ENCODE measurements at places on chromosomes 6 and 20.

GRCh38 chr20:61646453-61646852, 394.4 kb downstream of the CDH4 start:
- no peak for DNase-seq

DNA sequence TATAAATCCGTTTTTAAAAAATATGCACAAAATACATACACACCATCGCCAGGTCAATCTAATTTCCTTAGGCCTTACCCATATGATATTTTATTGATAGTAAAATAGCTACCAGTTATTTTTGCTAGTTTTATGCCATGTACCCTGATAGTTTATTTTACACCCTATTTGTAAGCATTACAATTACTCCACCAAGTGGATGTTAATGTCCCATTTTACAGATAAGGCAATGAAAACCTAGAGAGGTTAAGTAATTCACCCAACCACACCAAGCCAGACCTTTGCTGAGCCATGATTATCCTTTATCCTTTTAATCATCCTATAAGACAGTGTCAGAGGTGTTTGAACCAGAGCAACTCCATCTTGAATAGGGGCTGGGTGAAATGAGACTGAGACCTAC, 86.8 kb downstream of the CBLN4 start:
- DNase-seq: no peak

- no peak for DNase-seq
Measured at GRCh38 chr6:129671442-129672340, 38.3 kb downstream of the ARHGAP18 start.

DNA sequence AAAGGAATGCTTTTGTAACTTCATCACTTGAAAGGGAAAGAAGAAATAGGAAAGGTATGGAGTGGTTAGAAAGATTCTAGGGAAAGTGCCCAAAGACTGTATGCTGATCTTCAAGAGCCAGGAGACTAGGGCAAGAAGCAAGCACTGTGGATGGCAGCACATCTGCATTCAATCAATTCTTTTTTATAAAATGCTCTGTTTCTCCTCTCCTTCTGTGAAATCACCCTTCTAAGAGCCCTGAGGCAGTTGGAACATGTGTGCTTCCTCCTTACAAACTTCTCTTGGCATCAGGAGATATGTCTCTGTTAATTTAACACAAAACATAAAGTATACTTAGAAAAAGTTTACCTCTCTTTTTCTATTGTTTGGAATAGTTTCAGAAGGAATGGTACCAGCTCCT, 1162.2 kb upstream of the GJE1 start:
- DNase-seq: no peak

DNA sequence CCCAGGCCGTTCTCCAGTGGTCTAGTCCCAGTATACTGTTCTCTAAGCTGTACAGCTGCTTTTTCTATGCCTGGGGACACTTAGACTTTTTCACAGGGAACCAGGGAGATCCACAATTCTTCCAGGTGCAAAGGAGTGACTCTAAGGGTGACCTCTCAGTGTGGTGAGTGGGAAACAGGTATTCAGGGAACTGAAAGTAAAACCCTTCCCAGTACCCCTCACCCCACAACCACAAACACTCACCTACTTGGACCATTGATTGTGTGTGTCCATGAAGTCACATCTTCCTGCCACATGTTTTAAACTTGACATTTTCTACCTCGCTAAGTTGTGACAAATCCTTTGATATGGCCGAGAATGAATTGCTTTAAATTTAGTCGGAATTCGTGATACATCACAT, 183.6 kb downstream of the CLIC5 start:
- DNase-seq: no peak

- no peak for DNase-seq
Measured at GRCh38 chr6:148440877-148441453, 98.3 kb downstream of the SASH1 start.

DNA sequence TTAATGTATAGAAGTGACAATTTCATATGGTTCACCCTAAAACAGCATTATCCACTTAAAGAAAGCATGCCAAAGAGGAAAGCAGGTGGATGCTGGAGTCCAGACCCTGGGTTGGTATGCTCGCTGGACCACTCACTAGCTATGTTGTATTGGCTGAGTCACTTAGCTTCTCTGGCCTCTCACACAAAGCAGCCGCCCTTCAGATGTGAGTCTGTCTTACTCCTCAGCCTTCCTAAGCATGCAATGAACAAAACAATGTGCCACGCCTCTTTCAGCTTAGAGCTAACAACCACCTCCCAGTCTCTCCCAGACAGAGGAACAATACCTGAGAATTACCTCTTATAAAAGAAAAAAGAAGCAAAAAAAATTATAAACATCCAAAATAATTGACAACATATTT, 29.4 kb downstream of the SIM1 start:
- DNase-seq: no peak
